Fibroblast of lung (primary cell): ENCODE measurements at places on chromosomes 5 and 9. TPM values are rescaled to one million over a fixed set of nuclear protein-coding genes. Genes with fewer than 3 reads are reported as not detected.

DNA sequence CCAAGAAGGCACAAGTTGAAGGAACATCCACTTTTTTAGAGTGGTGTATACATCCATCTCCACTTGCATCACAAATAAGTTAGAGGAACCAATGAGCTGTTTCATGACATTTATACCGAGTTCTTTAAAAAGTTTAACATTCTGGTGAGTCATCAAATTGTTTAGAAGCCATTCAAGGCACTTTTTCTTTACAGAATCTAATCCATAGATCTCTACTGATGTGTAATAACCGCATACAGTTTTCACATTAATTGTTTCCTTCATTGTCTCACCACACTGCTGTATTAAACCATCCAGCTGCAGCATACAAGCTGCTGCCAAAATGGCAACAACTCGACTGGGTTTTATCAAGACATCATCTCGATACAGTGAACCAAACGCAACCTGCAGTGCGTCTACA is 744 bp downstream of the GMCL2 start:
- DNase-seq: peak; percentile 65

GRCh38 chr9:71685394-71685793 is 82.9 kb downstream of the CEMIP2 start:
- peak; percentile 47 for DNase-seq

DNA sequence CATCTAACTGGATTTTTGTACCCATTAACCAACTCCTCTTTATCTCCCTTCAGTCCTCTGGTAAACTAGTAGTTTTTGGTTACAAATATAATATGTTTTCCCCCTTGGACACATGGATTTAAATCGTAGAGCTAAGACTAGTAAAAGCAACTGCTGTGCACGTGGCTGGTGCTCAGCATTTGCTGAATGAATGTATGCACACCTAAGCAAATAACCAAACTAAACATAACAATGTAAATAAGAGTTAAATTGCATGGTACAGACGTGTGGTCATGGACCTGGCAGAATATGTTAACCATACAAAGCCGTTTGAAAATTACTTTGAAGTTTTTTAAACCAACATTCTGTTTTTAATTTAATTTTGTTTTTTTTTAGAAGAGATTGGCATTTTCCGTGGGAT is 65.2 kb upstream of the FYB1 start:
- no peak for DNase-seq

DNA sequence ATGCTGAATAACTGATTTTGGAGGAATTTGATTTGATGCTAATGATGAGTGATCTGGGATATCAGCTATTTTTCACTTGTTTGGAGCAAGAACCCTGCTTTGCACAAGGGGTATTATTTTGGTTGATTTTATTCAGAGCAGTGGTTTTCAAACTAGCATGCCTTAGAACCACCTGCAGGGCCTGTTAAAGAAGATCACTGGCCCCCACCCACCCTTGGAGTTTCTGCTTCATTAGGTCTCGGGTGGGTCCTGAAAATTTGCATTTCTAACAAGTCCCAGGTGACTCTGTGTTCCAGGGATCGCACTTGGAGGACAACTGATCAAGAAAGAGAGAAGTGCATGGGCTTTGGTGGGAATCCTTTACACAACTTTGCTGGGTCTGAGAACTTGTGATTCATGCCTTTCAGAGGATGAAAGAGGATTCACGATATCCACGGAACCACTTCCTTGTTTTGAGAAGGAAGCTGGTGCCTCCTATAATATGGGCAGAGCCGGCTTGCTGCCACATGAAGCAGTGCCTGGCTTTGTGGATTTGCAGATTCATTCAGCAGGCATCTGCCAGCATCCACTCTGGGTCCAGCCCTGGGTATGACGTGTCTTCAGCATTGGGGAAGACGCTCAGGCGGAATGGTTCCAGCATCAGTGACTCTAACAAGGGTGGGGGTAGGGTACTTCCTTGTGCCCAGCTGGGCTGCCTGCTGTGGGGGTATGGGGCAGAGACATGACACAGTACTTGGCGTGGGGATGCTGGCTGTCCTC is 106.6 kb upstream of the PITX1 start:
- DNase-seq: peak; percentile 85

NKD2 gene
- total RNA-seq: under 0.01 and 0.26 TPM in 2 replicates

SYK gene
- total RNA-seq: not detected in 2 replicates

MELK gene
- 6.2 and 14.2 TPM in 2 replicates for total RNA-seq

THOC3 gene
- total RNA-seq: 14.4 and 29.6 TPM in 2 replicates

DNA sequence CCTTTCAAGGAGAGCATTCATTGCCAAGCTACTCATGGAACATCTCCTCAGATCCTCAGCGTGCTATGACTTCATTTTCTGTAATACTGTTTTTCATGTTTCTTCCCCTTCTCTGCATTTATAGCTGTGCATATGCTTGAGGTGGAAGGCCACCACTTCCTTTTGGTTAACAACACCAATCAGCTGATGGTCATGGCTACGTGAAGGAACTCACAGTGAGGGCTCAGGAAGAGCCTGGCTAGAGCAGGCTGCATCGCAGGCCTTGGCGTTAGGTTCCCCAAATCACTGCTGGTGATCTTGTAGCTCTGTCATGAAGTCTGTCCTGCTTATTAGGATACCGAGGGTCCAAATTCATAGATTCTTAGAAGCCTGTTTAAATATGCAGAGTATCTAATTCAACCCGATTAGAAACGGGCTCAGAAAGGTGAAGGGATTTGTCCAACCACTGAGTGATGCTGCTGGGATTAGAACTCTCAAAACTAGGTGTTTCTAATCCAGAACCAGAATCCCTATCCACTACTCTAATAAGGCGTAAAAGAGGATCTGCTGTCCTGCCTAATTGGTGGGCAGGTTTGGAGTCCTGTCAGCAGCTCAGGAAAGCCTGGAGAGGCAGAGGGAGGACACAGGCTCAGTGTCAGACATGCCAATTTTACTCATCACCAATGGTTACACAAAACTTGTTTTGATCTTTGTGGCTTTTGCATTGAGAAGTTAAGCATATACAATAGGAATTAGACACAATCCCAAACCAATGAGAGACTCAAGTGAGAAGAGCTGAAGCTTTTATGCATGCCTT is 7.5 kb downstream of the SYK start:
- DNase-seq: no peak

DNA sequence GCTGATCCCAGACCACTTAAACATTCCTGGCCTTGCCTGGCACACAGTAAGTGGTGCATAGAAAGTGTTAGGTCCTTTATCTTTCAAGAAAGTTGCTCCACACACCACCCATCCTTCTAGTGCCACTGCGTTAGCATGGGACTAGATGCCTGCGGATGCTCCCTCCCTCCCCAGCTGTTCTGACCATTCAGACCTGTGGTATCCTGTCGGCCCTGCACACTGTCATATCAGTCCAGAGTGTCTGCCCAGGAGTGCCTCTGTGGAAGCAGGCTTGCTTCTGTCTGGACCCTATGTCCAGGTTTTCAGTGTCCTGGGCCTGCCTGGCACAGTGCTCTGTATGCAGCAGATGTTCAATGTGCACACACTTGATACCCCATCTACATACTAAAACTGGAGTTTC is 38.3 kb upstream of the SMU1 start:
- DNase-seq: no peak

GRCh38 chr9:92294297-92294676 is 790 bp upstream of the IARS1 start:
- peak; percentile 19 for DNase-seq

DNA sequence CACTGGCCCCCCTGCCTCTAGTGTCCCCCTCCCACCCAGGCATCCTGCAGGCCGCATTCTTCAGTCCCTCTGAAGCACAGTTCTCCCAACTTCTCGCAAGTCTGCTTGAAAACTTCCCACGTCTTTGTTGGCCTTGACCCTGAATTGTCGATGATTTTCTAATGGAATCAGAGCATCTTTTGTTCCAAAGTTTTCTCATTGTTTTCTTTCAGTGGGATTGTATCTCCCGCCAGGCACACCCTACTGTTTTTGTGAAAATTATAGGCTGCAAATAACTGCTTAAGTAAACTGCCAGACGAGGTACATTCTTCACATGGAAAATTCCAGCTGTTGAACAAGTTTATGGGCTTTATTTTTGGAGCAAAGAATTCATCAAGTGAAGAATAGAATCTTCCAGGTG is 122.6 kb upstream of the SLC25A48 start:
- no peak for DNase-seq

SMC2 gene
- total RNA-seq: 6.7 and 12.6 TPM in 2 replicates

DNA sequence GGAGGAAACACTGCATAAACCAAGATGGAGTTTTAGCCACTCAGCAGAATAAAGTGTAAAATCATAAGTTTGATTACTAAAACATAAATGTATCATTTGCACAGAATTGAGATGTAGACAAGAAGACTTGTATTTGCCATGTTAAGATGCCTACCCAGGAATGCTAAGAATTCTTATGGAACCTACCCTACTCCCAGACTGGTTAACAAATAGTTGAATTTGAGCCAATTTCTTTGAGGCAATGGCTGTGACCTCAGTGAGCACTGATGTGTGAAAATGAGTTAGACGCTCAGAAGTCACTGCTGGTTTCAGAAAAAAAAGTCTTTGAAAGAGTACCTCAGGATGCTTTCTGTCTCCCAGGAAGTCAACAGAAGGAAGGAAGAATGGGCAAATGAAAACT is 95.6 kb downstream of the ESM1 start:
- peak; percentile 50 for DNase-seq

OLFM1 gene
- total RNA-seq: 2.0 and 2.3 TPM in 2 replicates

GRCh38 chr9:33341182-33341581 is 50.9 kb downstream of the NFX1 start:
- no peak for DNase-seq

BTNL3 gene
- not detected in 2 replicates for total RNA-seq
